ENCODE measurements at places on chromosomes 1 and 21. TPM values are rescaled to one million over a fixed set of nuclear protein-coding genes. Genes with fewer than 3 reads are reported as not detected.

Gene MTHFR
- 9.7 TPM for total RNA-seq

- no peak for DNase-seq
Observed at GRCh38 chr1:73537400-73537799, 660.6 kb downstream of the LRRIQ3 start.

DNA sequence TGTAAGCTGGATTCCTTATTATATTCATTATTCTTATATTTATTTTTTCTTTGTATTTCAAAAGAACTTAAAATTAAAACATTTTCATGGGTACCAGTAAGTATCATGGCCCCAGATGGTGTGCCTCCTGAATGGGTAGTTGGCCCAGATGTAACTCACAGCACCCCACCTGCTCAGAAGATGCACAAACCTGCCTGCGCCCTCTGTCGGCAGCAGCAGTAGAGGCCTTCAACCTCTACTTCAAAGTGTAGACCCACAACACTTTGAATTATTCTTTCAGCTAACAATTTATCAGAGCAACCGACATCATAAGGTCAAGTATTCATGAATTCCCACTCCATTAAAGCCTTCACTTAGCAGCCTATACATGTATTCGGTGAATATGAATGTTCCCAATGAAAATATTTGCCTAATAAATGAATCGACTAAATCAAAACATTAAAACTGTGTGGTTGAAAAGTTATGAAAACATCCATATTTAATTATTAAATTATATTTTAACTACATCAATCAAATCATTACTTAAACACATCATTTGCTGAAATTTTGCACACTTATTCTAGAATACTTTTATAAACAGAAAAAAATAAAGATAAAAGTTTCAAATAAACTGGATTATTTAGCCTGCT lies 25.4 kb downstream of the PIGM start:
- DNase-seq: peak; percentile 66

DNA sequence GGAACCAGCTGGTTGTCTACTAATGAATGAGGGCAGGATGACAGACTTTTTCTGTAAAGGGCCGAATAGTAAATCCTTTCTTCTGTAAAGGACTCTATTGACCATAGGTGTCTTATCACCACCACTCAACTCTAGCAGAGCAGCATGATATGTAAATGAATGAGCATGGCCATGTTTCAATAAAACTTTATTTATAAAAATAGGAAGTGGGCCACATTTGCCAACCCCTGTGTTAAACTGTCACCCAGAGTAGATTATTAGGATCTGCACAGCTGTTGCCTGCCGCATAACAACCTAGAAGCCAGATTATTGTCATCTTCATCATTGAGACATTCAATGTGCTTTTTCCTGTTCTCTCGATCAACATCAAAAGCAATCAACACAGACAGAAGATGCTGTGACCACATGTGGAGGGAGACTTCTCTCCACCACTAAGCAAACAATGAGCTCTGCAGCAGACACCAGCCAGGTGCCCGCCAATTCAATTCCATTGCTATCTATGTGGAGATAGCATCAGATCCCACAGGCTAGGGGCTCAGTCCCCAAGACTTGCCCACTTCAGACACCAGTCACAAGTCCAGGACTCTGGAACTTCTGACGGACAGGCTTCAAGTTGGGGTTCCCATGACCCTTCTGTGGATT lies 6.8 kb upstream of the EFHD2 start:
- no peak for DNase-seq

DNA sequence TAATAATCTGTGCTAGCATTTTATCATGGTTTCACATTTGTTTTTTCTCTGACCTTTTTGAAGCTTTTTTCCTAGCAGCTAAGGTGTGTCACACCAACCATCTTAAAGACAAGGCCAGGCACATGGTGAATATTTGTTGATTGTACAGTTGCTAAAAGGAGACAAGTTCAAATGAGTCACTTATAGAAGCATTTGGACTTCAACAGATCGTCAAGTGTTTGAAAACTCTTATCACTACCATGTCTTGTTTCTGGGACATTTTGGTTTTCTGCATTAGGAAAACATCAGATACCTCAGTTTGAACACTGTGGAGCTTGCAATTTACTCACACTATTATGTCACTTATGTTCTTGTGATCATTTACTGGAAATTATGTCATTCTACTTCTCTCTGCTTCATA lies 407.3 kb downstream of the USP25 start:
- no peak for DNase-seq

Gene IFI44L
- total RNA-seq: 0.12 TPM

DNA sequence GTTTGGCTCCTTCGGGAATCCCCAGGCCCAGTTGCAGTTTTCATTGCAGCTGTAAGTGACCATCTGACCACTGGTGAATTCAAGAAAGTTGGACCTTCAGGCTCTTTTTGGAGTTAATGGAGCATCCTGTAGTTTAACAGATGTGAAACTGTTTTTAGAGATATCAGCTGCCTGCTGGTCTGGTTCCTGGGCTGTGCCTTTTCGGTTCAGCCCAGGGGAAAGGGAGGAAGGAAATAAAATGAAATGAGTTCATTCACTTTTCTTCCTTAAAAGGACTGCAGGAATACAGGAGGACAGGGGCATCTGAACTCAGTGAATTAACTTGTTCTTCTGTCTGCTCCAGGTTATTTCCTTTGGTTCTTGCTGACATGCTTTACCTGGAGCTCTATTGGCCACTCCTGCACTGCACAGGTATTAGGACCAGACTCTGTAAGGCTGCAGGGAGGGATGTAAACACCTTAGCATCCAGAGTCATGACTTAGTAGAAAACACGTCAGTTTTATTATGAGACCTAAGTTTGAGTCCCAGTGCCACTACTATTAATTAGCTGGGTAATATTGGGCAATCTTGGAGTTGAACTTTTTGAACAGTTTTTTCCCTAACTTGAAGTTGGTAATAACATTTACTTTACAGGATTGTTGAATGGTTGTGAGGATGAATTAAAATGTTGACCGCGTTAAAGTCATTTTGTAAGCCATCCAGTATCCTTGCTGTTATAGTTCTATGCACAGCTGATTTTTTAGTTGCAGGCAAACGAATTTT lies 83.6 kb downstream of the LRRC8D start:
- no peak for DNase-seq

DNA sequence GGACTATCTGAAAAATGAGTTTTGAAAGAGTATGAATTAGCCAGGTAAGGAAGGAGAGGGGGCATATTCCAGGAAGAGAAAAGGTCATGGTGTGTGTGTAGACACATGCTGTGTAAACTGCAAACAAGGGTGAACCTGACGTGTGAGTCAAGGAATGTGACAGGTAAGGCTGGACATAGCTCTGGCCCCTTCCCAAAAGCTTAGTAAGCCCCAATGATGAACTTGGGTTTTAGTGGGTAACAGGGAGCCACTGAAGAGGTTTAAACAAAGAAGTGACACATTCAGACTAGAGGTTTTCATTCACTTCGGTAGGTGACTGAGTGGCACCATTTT lies 36.7 kb downstream of the EGLN1 start:
- DNase-seq: no peak

GRCh38 chr1:204198348-204199340 lies 2.4 kb upstream of the KISS1 start:
- DNase-seq: peak; percentile 92

Gene CAPN8
- not detected for total RNA-seq

DNA sequence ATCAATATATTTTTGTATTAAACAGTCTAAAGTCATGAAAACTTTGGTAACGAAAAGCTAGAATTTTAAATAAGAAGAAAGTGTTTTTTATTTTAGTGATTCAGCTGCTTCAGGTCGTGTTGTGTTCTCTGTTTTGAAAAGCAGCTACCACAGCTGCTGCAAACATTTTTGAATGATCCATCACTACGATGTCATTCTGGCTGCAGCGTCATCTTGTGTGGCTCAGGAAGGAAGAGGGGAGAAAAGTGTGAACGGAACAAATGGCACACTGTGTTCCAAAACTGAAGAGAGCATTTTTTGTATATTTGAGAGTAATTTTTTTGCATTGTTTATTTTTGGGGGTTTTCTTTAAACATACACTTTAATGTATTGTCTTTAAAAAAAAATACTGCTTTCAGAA lies 323.0 kb upstream of the ADGRL2 start:
- DNase-seq: no peak

DNA sequence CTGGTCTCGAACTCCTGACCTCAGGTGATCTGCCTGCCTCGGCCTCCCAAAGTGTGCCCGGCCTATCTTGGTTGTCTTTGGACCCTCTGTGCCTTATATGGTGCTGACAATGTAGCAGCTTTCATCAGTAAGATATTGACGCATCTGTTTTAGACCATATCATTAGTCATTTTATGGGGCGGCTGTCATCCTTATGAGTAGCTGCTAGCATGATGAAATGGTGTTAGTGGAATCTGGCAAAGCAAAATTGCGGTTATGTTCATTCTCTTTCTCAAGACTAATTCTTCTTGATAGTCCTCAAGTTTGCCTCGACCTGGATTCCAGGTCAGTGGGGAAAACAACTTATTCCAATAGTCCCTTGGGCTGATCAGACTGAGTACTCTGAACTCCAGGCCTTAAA lies 199.9 kb downstream of the PRDM2 start:
- DNase-seq: no peak

DNA sequence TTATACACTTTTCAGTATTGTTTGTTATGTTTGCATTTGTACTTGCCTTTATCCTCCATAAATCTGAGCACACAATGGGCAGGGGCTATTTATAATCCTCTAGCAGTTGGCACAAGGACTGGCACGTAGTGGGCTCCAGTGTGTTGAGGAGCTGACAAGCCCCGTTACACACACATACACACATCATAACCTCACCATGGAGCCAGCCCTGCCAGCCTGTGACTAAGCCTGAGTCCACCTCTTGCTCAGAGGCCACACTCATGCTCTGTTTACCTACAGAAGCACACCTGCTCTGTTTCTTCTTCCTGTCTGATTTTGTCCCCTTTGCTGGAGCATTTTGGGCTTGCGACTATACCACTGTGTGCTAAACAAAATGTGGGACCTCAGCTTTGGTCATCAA lies 64.5 kb upstream of the SPATA6 start:
- no peak for DNase-seq

- no peak for DNase-seq
Observed at GRCh38 chr1:187433598-187433997, 604.8 kb downstream of the PLA2G4A start.

Gene TMPRSS3
- total RNA-seq: not detected

DNA sequence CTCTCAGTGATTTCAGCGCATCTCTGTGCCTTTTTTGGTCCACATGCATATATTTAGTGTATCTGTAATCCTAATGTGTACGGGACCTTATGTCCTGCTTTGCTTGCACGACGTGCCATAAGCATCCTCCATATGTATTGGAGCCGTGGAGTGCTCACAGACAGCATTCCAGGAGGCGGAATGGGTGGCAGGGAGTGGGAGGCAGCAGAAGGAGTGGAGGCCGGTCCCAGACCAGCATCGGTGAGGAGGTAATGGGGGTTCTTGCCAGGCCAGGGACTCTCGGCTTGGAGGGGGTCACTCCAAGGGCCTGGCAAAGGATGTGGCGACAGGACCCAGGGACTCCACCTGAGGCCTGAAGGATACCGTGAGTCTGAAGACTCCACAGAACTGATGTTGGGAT lies 185.0 kb downstream of the CAMTA1 start:
- DNase-seq: no peak

DNA sequence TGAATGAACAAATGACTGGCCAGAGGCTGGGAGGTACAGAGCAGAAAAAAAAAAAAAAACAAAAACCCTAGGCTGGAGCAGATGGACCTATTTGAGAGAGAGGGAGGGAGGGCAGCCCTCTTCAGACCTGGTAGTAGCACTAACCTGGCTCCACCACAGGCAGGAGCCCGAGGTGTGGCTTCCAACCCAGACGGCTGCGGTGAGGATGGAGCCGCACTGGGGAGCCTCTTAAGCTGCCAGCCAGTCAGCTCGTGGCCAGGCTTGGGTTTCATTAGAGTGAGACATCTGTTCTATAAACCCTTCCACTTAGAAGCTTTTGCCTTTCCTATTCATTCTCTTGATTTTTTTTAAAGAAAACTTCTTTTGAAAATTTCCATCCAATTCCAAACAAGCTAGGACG lies 16.8 kb downstream of the LGR6 start:
- peak; percentile 25 for DNase-seq

Gene HSF2BP
- 0.75 TPM for total RNA-seq

Gene RGS4
- total RNA-seq: 45.4 TPM

Gene ACTA1
- total RNA-seq: 0.15 TPM

DNA sequence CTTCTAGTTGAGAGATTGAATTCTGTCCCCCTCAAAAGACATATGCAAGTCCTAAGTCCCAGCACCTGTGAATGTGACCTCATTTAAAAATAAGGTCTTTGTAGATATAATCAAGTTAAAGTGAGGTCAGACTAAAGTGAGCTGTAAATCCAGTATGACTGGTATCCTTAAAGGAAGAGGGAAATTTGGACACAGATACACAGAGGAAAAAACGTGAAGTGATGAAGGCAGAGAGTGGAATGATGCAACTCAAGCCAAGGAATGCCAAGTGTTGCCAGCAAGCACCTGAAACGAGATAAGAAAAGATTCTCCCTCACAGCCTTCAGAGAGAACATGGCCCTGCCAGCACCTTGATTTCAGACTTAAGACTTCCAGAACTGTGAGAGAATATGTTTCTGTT lies 444.7 kb upstream of the VAMP3 start:
- DNase-seq: no peak

Measured in HFFc6 (cell line).